ENCODE measurements at places on chromosomes 1 and 21.

- no peak for DNase-seq
These were observed 35.5 kb upstream of the TTC22 start for GRCh38 chr1:54836594-54836993.

DNA sequence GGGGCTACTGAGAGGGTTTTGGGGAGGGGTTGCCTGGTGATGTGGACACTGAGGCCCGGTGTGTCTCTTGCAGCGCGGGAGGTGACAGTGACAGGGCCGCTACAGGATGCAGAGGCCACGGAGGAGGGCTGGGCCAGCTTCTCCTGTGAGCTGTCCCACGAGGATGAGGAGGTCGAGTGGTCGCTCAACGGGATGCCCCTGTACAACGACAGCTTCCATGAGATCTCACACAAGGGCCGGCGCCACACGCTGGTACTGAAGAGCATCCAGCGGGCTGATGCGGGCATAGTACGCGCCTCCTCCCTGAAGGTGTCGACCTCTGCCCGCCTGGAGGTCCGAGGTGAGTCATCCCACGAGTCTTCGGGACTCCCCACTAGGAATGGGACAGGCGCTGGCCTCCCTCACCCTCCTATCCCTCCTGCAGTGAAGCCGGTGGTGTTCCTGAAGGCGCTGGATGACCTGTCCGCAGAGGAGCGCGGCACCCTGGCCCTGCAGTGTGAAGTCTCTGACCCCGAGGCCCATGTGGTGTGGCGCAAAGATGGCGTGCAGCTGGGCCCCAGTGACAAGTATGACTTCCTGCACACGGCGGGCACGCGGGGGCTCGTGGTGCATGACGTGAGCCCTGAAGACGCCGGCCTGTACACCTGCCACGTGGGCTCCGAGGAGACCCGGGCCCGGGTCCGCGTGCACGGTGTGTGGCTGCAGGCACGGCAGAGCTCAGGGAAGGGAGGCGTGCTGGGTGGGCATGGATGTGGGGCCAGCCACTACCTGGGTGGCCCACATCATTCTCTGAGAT, 72.5 kb downstream of the OBSCN start:
- no peak for DNase-seq

GRCh38 chr1:119808972-119809550, 2.2 kb downstream of the REG4 start:
- DNase-seq: peak; percentile 75

DNA sequence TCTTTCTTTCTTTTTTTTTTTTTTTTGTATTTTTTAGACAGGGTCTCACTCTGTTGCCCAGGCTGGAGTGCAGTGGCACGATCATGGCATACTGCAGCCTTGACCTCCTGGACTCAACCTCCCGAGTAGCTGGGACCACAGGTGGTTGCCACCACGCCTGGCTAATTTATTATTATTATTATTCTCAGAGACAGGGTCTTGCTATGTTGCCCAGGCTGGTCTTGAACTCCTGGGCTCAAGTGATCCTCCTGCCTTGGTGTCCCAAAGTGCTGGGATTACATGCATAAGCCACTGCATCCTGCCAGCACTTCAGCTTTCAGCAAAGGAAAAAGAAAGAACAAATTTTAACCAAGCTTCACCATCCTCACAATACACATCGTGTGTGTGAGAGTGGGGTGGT, 97.9 kb upstream of the SERBP1 start:
- no peak for DNase-seq

DNA sequence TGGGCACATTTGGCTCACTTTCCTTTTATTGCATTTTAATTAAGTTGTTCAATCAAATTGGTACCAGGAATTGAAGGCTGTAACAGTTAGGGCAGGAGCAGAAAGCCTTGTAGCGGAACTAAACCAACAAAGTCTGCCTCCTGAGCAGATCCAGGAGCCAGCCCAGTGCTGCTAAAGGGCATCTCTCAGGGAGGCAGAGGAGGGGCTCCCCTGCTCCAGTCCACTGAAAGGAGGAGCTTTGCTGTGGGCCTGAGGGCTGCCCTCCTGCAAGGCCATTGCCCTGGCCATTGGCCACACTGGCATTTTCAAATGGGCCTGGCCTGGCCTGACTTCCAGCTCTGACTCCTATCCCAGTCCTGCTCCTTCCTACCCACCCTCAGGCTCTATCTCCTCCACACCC, 3.7 kb upstream of the TRABD2B start:
- DNase-seq: no peak

DNA sequence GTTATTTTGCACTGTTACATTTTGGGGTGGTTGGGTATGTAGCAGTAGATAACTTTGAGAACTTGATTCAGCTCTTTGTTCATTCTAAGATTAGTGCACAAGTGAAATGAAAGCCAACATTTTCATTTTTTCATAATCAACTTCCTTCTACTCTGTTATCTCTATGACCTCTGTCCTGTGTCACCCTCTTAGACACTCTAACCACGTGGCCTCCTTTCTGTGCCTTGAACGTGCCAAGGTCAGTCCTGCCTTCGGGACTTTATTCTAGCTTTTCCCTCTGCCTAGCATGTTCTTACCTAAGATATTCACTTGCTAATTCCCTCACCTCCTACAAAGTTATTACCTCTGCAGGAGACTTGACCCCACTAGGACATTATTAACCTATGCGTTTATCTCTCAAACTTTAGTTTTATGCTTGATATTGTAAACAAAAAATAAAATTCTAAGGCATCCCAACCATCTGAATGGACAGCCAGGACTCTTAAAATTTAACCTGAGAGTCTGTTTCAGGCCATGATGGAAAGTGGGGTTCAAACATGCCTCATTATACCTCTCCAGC, 19.2 kb upstream of the EDEM3 start:
- DNase-seq: no peak

- DNase-seq: no peak
These were observed 41.4 kb downstream of the ZMYM1 start for GRCh38 chr1:35120458-35121133.

DNA sequence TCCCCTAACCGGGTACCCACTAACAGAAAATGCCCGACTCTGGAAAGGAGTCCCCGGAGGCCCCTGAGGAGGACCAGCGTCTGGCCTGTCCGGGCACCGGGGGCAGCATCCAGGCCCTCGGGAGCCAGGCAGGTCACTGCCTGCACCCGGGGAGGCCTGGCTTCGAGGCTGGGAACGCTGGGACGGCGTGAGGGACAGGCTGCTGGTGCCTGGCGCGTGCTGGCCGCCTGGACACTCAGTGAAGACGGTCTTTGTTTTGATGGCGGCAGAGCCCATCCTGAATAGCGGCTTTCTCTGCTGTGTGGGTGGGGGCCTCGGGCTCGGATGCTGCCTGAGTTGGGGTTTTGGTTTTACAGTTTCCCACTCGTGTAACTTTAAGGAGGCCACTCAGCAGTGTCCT, 37.6 kb downstream of the PRKCZ start:
- no peak for DNase-seq

- no peak for DNase-seq
These were observed 19.0 kb downstream of the DNALI1 start for GRCh38 chr1:37575692-37576091.

GRCh38 chr1:222105393-222105737, 363.5 kb upstream of the DUSP10 start:
- DNase-seq: peak; percentile 51

- DNase-seq: peak; percentile 69
These were observed 91.8 kb downstream of the ADCY10 start for GRCh38 chr1:167821969-167822685.

- DNase-seq: no peak
These were observed 280.3 kb downstream of the LTN1 start for GRCh38 chr21:28712411-28712810.

- no peak for DNase-seq
These were observed 175.3 kb downstream of the MAGI3 start for GRCh38 chr1:113565621-113566020.

DNA sequence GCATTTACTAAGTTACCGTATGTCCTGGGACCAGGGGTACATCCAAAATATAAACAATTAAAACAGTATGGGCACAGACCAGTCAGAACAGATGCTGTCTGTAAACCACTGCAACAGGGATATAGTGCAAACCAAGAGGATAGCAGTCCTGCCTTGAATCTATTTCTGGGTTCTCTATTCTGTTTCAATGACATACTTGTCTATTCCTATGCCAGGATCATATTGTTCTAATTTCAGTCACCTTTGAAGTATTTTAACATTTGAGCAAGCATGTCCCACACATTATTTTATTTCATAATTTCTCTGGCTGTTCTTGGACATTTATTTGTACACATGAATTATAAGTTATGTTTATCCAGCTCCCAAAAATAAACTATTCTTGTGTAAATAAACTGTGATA, 28.2 kb upstream of the SYDE2 start:
- no peak for DNase-seq

DNA sequence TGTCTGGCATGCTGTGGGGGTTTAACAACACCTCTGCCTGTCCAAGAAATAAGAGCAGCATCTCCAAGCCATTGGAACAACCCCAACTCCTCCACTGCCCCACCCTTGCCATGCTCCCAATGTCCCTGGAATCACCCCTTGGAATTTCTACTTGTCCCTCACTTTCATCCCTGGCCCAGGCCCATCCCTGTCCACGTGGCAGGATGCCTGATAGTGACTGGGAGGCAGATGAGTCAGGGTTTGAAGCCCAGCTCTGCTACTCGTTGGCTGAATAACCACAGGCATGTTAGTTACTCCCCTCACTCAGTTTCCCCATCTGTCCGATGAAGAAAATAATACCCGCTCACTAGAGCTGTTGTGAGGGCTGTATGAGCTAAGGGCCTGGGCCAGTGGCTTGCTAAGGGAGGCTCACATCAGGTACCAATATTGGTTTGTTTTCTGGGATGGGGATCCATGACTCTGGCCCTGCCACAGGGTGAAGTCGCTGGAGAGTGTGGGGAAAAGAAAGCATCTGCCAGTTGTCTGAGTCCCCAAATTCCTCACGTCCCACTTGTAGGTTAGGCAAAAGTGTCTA, 99.4 kb upstream of the TLR5 start:
- DNase-seq: no peak

- peak; percentile 82 for DNase-seq
These were observed 5.1 kb upstream of the SSR2 start for GRCh38 chr1:156025876-156026275.

- DNase-seq: no peak
These were observed 768.4 kb upstream of the ADGRL2 start for GRCh38 chr1:81032374-81032773.

GRCh38 chr1:179264507-179264906, 29.1 kb upstream of the SOAT1 start:
- no peak for DNase-seq

DNA sequence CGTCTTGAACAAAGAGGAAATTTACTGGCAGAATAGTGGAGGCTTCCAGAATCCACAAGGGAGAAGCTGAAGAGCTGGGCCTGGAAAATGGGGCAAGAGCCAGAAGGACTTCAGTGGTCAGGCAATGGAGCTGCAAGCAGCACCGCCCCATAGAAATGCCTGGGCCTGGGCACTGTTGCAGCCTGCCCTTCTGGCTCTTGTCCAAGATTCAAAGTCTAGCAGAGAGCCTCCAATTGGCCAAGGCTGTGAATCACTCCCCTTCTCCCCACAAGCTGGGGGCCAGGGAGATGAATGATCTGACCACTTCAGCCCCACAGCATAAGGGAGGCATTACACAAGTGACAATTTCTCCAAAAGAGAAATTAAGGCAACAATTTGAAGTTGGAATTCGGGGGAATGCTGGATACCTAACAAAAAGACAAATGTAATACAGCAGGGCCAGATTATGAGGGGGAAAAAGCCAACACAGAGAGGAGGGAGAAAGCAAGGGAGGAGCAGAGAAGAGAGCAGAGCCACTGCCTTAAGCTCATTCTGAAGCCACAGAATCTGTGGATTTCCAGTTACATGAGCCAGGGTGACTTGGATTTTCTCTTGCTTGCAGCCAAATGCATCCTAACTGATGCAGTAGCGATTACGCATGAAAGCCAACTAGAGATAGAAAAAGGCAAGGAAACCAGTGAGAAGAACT, 80.3 kb downstream of the LRIG2 start:
- DNase-seq: no peak

DNA sequence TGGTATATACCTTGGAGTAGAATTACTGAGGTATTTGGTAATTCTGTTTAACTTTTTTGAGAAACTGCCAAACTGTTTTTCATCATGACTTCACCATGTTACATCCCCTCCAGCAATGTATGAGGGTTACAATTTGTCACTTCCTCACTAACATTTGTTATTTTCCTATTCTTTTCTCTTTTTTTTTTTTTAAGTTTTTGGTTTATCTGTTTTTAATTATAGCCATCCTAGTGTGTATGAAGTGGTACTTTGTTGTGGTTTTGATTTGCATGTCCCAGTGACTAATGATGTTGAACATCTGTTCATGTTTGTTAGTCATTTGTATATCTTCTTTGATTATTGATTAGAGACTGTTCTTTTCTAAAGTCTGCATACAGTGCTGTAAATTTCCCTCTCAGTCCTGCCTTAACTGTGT, 147.3 kb downstream of the HS2ST1 start:
- DNase-seq: no peak

GRCh38 chr1:217734973-217735372, 103.8 kb downstream of the SPATA17 start:
- DNase-seq: no peak

DNA sequence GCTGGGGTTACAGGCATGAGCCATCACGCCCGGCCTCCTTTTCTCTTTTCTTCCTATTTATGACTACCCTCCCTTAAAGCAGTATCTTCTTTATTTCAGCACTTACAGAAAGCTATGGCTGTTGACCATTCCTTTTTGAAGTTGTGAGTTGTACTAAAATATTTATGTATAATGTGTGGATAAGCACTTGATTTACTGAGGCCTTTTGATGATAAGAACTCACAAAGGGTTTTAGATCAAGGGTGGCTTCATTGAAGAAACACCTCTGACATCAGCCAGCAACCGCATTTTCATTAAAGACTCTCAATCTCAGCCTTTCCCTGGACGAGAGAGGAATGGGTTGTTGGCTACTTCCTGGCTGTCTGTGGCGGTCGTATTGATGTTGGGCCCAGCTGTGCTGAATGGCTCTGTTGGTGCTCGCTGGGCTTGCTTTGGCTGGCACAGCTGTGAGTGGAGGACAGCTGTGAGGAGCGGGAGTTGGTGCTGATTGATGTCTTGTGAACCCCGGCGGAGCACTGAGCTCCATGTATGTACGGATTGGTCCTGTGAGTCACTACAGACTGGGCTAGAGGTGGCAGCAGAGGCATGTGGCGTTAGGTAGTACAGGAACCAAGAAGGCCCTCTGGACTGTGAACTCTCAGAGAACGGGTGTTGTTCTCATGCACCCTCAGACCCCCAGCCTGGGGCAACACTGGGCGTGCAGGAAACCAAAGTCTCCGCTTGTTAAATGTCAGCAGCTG, 208.8 kb downstream of the KIF26B start:
- DNase-seq: no peak

DNA sequence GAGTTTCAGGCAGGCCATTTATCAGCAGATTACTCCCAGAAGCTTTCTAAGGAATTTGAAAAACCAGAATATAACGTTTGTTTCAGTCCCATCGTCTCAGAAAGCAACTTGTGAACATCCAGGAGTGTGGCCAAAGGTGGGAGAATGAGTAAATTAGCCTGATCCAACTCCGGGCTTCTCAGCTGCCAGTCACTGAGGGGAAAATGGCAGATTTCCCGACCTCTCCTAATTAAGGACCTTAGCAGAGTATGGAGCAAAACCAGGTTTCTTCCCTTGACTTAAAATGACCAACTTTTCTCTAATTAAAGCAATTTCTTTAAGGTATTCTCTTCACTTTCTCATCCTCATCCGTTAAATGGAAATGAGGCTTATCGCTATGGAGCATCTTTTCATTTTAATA, 1.0 kb downstream of the CORT start:
- no peak for DNase-seq

All from mesendoderm (in vitro differentiated cells).